ENCODE measurements at places on chromosomes 5 and 9.
A peak's percentile ranks its signal among the peaks of the same experiment; 100 is the strongest.

- ATAC-seq: no peak
Measured at GRCh38 chr5:113984928-113985327, 376.9 kb upstream of the KCNN2 start.

DNA sequence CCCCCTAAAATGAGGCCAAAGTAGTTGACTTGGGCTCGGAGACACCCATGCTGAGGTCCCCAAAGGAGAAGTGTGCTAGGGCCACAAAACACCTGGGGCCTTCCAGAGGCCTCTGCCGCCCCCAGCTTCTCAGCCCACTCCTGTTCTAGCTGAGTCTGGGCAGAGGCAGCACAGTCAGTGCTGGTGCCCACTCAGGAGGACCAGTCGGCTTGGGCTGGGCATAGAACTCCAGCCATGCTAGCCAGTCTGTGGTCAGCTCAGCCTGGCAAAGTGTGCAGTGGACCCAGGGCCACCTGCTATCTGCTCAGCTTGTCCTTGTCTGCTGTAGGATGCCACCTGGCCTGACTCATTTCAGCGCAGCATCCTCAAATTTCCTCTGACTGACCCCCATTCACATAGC lies 254.6 kb downstream of the FSTL4 start:
- ATAC-seq: no peak

DNA sequence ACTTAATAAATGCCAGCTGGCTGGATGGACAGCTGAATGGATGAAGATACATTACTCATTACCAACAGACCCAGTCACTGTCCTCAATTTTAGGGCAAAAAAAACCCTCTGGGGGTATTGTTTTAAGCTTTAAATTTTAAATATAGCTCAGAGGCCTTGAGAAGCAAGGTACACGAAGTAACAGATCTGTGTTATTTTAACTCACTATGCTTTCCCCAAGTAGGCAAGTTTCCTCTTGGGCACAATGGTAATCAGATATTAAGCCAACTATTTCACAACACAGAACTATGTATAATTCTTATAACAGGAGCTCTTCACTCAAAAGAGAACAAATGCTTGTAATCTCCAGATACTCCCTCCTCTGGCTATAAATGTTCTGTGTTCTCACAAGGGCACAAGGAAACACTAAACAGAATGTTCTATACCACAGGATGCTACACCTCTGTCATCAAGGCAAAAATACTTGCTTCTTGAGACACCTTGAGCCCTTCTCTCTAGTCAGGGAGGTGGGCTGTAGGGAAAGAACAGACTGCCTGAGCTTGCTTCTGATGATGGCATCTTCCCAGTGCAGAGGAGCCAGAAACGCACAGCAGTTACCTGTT lies 443.8 kb downstream of the SPOCK1 start:
- ATAC-seq: no peak

- no peak for ATAC-seq
Measured at GRCh38 chr9:137412431-137412830, 10.5 kb downstream of the EXD3 start.

- peak; percentile 91 for ATAC-seq
Measured at GRCh38 chr5:60163762-60164161, 270.2 kb upstream of the PDE4D start.

GRCh38 chr5:167602067-167602466 lies 689.4 kb upstream of the WWC1 start:
- ATAC-seq: no peak

DNA sequence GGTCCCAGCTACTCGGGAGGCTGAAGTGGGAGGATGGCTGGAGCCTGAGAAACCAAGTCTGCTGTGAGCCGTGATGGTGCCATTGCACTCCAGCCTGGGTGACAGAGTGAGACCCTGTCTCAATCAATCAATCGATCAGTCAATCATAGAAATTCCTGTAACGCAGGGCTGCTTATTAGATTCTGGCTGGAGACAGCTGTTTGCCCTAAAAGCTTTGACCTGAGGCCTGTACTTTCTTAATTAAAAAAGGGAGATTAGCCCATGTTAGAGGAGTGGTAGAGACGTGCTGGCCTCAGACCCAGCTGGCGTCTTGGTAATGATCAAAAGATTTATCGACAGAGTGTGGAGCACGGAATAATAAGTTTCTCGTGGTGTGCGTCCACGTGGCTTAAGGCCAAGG lies 40.5 kb upstream of the HMCN2 start:
- ATAC-seq: no peak

- ATAC-seq: no peak
Measured at GRCh38 chr9:33164138-33164809, 2.9 kb downstream of the B4GALT1 start.

- no peak for ATAC-seq
Measured at GRCh38 chr9:98225015-98225442, 30.4 kb downstream of the TBC1D2 start.

DNA sequence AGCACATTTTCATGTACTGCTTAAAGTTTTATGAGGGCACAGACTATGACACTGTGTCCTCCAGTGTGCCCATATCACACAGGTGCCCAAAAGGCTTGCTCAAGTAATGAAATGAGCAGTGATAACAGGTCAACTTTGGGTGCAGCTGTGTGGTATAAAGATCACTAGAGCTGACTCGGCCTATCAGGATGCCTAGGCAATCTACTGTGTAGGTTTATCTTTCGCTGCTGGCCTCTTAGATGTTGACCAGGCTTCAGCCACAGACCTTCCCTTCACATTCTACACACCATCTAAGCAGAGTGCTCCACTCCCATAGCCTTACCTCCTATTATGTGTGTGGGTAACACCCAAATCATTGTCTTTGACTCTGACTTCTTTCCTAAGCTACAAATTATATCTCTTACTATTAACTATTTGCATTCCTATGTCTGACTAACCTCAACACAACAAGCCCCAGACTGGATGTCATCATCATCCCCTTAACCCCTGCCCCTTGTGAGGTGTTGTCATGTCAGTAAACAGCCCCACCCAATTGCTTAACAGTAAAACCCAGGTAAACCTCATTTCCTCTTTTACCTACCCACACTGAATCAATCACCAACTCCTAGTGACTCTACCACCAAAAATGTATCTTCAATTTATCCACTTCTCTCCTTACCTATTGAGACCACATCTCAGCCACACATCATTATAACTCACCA lies 2.5 kb downstream of the SREK1IP1 start:
- ATAC-seq: no peak

GRCh38 chr5:139246394-139246793 lies 47.1 kb upstream of the MATR3 start:
- peak; percentile 69 for ATAC-seq

DNA sequence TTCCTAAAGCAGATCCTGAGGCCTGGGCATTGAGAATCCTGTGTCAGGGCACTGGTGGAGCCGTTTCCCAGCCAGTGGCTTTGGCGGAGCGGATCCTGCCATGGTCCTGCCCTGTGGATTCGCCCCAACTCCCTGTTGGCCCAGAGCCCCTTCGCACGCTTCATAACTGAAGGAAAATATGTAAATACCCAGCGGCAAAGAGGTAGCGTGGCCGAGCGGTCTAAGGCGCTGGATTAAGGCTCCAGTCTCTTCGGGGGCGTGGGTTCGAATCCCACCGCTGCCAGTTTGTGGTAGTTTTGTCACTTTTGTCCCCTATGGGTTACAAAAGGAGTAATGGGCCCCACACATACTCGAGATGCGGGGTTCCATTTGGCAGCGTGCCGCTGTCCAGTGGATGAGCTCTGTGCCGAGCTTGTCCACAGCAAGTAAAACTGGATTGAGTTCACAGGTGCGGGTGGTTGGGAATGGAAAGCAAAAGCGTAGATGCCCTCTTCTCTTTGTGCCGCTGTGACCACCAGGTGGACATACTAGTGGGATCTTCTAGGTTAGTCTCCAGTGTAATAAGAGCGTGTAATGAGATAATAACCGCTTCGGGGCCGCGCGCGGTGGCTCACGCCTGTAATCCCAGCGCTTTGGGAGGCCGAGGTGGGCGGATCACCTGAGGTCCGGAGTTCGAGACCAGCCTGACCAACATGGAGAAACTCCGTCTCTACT lies 17.3 kb downstream of the TRIM7 start:
- ATAC-seq: peak; percentile 8

- peak; percentile 47 for ATAC-seq
Measured at GRCh38 chr5:67012171-67012570, 184.4 kb downstream of the CD180 start.

DNA sequence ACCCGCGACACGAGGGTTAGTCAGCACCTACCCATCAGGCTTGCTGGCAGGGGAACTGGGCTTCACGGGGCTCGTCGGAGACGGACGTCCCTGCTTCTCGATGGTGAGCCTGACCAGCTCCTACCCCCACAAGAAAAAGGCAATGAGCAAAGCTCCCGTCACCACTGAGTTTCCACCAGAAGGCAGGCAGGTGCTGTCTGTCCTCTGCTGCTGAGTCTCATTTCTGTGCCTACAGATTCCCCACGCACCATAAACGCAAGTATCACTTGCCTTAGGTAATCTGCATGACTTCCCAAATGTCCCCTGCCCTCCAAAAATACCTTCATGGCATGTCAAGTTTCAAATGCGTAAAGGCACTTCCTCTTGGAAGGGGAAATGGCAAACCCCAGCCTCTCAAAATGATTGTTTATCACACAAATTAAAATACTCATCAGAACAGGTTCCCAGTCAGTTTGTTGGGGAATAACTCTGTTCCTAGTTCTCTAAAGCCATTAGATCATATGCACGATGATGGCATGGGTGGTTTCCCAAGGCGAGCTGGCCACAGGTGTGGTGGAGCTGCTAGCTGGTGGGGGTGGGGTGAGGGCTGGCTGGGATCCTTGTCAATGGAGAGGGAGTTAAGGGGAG lies 85.0 kb downstream of the PRRT1B start:
- no peak for ATAC-seq

DNA sequence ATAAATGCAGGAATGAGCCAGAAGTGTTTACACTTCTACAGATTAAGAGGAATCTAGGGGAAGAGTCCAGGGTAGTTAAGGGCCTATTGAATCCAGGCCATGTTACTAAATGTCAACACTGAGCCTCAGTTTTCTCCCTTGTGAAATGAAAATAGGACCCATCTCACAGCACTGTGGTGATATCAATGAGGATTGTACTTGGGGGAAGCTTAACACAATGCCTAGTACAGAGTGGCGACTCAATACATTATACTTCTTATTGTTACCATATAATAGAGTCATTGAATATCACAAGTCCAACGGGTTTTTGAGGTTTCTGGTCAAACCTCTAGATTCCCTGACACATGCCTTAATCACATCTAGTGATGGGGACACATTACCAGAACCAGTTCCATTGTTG lies 4.6 kb downstream of the TRUB2 start:
- ATAC-seq: no peak

DNA sequence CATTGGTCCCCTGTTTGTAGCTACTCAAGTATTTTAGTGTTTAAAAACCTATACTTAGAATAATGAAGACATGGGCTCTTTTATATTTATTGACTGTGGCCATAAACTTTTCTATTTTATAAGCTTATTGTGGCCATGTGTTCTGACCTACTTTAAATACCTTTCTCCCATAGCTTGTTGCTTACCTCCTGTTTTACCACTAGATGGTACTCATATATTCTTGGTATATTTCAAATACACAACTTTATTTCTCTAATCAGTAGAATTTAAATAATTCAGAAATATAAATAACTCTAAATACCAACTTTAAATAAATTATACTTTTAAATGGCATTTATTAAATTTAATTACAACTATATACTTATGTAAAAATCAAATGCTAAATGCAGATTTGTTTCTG lies 498.0 kb downstream of the PRDM9 start:
- no peak for ATAC-seq

GRCh38 chr5:15834596-15835245 lies 334.7 kb downstream of the FBXL7 start:
- no peak for ATAC-seq

- no peak for ATAC-seq
Measured at GRCh38 chr5:178094345-178094744, 19.0 kb upstream of the N4BP3 start.

- no peak for ATAC-seq
Measured at GRCh38 chr9:15133488-15133887, 173.5 kb downstream of the TTC39B start.

DNA sequence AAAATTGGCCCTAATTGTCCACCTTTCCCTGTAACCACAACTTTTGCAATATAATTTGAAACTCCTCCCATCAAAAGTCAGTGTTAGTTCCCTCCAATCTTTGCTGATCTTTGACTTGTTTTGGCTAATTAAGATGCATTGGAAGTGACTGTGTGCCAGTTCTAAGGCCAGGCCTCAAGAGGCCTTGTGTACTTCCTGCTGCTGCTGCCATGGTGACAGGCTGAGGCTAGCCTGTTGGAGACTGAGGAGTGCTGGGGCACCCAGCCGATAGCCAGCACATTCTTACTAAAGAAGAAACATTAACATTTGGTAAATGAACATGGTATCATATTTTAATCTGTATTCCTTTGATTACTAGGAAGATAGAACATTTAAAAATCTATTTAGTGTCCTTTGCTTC lies 86.5 kb downstream of the SREK1 start:
- ATAC-seq: no peak

DNA sequence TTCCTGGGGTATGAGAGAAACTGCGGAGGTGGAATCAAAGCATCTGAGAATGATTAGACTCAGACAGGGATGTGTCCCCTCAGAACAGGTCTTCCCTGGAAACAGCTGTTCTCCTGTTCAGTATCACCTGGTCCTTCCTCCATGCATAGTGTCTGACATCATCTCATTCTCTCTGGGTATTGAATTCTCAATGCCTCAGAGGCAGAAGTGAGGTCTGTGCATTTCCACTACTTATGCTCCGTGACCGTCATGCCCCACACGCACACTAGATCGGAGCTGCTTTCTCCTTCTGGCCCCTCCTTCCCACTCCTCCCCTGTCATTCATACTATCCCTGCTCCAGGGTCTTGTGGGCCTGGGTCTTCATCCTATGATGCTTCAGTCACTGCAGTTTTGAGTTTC lies 61.4 kb upstream of the DAB2IP start:
- ATAC-seq: peak; percentile 77

GRCh38 chr9:94779031-94779430 lies 52.5 kb downstream of the AOPEP start:
- ATAC-seq: no peak

GRCh38 chr5:79759436-79759835 lies 69.8 kb downstream of the CMYA5 start:
- no peak for ATAC-seq

DNA sequence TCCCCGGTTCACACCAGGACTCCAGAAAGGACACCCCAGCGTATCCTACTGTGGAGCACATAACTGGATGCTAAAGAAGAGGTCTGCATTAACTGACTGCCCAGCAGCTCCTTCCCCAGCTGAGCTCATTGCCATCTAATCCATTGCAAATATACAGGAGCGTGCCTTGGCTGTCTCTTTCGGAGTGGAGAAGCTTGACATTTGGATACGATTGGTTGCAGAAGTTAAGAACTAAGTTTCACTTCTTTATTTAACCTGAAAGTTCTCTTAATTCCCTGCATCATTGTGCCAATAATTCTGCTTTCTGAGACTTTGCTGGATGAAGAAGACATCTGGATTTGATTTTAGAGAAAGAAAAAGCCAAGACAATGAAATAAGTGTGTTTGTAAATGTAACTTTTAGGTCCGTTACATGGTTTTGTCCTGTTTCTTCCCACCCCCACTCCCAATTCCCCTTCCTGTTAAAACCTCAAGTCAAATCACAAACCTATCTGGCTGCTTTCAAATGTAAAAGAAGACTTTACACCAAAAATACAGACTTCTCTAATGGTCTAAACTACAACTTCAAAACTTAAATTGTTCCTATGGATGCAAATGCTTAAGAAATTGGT lies 33.9 kb downstream of the TAS2R1 start:
- peak; percentile 18 for ATAC-seq

Measured in motor neuron (in vitro differentiated cells).